ENCODE measurements at places on chromosomes 7 and 10. TPM values are rescaled to one million over a fixed set of nuclear protein-coding genes. Genes with fewer than 3 reads are reported as not detected.

DNA sequence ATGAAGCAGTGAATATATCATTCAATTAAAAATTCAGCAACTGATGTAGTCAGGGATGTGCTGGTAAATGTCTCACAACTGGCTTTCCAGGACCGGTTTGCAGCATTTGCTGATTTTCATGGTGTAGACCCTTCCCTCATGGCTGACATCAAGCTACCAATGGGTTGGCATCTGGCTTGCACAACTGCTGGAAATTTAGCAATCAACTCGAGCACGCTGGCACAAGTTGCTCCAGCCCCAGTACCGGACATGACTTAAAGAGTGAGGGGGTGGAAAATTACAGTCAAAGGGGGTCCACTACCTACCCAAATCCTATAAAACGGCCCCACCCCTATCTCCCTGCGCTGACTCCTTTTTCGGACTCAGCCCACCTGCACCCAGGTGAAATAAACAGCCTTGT is 198.4 kb upstream of the NRP1 start:
- no peak overlapping the region for H3K27ac ChIP-seq
- no peaks in the 10 kb centered on the region for H3K4me1 ChIP-seq
- no peaks in the 10 kb centered on the region for H3K27me3 ChIP-seq
- DNase-seq: no peak
- no peak overlapping the region for H3K4me3 ChIP-seq

DNA sequence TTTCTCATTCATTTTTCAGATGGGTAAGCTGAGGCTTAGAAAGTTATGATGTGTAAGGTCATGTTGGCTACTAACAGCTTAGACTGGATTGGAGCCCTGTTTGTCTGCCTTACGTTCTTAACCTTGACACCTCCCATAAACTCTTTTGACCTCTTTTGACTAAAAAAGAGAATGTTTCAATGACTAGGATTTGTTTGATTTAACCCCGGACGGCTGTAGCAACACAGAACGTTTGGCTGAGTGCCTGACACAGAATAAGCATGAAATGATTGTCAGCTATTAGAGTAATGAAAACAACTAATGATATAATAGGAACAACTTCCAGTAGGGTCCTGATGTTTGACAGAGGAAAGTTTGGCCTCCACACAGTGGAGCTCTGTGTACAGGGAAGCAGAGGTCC is 83.3 kb upstream of the PDZD8 start:
- H3K27ac ChIP-seq: no peak overlapping the region
- no peak for DNase-seq
- no peak overlapping the region for H3K4me3 ChIP-seq

DNA sequence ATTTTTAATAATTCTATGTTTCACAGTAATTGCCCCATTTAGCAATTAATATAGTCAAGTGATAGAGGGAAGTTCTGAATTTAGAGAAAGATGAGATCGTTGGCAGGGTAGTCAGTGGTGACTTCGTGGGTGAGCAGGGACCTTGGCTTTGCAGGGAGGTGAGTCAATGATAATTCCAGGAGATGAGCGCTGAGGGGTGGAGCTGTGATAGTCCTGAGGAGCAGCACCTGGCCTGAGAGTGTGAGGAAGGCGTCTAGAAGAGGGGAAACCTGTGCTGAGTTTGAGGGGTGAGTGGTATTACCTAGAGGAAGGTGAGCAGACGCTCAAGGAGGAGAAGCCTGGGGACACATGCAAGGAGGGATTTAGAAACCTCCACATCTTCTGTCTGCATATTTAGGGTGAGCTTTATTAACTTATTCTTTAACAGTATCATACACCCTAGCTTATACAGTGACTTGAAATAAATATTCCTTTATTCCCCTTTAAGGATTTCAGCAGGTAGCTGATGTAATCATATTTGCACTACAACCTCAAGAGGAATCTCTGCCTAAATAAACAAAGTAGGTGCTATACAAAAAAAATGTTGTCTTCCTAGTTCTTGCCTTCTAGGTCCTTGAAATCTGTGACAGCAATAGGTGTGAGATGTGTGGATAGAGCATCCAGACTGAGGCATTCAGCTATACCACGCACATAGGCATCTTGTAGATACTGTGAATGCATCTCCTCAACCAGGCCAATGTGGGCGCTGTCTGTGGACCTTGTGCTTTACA is 2.1 kb upstream of the TRIL start:
- peaks cover 6% of the 10 kb centered on the region for H3K4me1 ChIP-seq
- H3K27ac ChIP-seq: no peak overlapping the region
- peaks cover 37% of the 10 kb centered on the region for H3K27me3 ChIP-seq
- no peak overlapping the region for H3K4me3 ChIP-seq
- no peak for DNase-seq

The OR6B1 gene
- total RNA-seq: not detected

The TMEM178B gene
- 0.06 TPM for total RNA-seq

Data from activated naive CD8-positive, alpha-beta T cell treated with anti-CD3 and anti-CD28 coated beads, Interleukin-2, amount 10 ng/mL, durations not matched to agents 7 days and 5 days (primary cell).